Activated CD8-positive, alpha-beta memory T cell treated with anti-CD3 and anti-CD28 coated beads for 1 hour (primary cell): ENCODE measurements at places on chromosomes 6 and 20.

DNA sequence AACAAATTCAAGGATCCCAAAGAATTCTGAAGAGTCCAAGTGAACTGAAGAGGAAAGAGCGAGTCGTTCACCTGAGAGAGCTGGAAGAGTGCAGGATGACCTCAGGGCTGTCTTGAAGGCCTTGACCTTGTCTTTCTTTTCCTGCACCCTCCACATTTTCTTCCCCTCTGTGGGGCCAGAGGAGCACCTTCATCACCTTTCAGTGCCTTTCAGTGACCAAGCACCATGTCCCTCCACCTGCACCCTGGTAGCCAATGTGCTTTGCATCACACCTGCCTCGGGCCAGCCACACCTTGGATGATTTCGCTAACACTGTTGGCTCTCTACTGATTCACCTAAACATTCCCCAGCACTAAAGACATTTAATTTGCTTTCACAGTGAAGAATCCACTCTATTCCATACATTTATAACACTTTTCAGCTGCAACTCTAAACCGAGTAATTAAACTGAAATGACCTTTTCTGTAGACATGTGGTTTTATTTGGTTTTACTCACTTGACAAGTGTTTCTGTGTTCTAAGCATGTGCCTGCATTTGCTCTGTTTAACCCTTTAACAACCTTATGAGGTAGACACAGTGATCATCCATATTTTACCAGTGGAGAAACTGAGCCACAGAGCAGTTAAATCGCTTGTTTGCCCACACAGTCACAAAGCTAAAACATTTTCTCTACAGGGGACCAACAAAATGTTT lies 121.3 kb upstream of the CST7 start:
- DNase-seq: no peak

DNA sequence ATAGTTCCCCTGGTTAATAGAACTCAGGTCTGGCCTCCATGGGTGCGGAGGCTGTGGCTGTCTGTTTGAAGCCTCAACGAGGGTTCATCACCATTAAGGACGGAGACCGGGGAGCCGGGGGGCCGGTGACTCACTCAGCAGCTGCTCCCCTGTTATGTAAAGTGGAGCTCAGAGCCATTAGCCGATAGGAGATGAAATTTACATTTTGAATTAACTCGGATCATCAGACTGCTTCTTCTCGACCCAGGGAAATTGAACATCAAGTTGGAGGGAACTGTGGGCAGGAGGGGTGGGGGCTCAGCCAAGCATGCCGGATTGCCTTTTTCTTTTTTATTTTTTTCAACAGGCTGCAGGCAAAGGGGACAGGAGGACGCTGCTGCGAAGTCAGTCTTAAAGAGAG lies 12.3 kb downstream of the PCK1 start:
- DNase-seq: no peak

DNA sequence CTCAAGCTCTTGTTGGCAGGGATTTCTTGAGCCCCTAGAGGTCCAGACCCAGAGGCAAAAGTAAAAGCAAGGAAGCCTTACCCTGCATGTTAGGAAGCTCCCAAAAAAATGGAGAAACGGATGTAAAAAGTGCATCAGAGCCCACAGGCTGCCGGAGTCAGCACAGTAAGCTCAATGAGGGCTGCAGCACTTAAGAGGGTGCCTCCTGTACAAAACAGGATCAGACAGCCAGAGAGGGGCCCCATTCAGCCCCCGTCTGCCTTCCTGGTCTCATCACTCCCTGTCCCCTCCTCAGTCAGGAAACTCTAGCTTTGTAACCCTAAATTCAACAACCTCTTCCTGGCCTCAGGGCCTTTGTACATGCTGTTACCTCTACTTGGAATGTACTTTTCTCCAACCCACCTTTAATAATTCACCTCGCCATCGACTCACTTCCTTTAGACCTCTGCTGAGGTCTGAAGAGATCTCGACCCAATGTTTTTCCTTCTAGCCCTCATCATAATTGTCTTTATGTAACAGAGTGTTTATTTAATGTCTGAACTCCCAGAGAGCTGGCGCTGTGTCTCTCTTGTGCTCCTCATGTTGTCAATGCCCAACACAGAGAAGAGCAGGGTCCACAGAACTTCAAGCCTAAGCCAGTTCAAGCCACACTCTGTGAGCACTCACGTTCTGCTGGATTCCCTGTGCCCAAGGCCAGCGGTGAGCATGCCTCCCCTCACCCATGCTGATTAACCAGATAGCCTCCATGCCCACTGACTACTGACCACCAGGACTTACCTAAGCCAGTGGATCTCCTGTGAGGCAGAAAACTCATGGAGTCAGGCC lies 2.8 kb upstream of the PLCG1 start:
- DNase-seq: no peak

- DNase-seq: no peak
Measured at GRCh38 chr6:159422041-159422984, 253.1 kb downstream of the FNDC1 start.

GRCh38 chr20:5364997-5365597 lies 48.3 kb upstream of the PROKR2 start:
- no peak for DNase-seq

GRCh38 chr20:63080411-63080810 lies 73.6 kb upstream of the BHLHE23 start:
- DNase-seq: no peak

DNA sequence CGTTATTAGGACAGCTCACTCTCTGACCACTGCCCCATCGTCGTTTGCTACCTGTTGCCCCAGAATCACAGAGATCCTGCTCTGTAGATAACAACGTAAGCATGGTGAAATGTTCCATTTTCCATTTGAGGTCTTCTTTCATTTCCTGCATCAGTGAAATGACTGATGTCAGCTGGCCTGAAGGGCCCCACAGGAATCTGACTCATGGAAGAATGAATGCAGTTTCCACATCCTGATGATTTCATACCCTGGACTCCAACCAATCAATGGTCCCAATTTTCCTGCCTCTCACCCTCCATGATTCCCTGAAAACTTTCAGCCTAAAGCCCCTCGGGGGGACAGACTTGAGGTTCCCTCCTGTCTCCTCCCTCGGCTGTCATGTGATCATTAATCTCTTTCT lies 394.4 kb upstream of the CDH4 start:
- DNase-seq: no peak

- no peak for DNase-seq
Measured at GRCh38 chr20:45361793-45362192, 1.2 kb upstream of the SYS1 start.

GRCh38 chr6:73722318-73723060 lies 26.5 kb downstream of the CD109 start:
- DNase-seq: no peak

GRCh38 chr6:158207422-158207788 lies 39.3 kb downstream of the GTF2H5 start:
- no peak for DNase-seq

DNA sequence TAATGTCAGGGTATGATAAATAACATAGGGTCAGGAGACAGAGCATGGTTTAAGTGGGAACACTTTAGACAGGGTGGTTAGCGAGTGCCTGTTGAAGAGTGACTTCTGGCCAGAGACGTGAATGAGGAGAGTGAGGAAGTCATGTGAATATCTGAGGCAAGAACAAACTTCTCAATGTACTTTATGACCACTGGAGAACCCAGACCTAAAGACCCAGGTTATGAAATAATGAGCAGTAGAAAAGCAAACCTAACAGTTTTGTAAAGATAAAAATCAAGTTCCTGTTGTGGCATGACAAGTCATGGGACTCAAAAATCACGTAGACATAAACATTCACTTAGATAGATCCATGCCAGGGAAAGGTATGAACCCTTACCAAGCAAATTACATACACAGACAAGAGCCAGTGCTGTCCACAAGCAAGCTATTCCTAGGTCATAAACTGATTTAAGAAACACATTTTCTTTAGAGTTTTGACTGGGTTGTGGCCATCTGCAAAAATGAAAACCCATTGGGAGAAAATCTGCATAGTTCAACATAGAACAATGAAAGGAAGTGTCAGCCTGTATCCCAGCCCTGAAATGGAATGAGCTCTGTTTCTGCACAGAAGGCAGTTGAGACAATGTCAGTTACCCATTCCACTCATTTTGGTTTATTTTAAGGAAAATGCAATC lies 2.2 kb upstream of the MYCT1 start:
- DNase-seq: no peak

GRCh38 chr6:147053311-147053921 lies 150.8 kb upstream of the STXBP5 start:
- DNase-seq: no peak

- no peak for DNase-seq
Measured at GRCh38 chr6:81169166-81169565, 583.3 kb downstream of the TENT5A start.

DNA sequence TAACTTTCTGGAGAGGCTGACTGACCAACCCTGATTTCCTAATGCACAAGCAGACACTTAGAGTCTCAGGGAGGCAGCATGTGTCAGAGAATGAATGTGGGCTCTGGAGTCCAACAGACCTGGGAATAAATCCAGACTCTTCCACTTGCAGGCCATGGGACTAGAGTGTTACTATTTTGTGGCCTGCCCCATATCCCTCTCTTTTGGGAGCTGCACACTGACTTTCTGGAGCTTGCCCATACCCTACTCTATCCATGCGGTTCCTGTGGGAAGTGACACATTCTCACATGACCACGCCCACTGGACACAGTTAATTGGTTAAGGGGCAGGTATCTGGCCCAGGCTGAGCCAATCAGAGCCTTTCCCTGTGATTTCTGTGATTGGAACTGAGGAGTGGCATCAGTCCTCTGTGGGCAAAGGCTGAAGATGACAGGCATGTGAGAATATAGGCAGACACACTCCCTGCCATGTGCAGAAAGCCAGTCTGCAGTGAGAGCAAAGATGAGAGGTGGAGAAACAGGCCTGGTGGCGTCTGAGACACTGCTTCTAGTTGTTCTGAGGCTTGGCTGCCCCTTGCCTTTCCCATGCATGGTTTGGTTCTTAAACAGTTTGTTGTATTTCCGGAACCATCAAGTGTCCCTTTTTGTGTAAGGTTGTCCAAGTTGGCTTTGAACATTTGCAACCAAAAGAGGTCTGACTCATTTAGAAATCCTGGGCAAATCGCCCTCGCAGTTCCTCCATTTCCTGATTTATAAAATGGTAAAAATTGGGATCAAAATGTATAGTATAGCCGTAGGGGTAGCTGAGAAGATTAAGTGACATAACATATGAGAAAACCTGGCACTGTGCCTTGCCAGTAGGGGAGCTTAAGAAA lies 125.6 kb downstream of the CDC5L start:
- DNase-seq: no peak

DNA sequence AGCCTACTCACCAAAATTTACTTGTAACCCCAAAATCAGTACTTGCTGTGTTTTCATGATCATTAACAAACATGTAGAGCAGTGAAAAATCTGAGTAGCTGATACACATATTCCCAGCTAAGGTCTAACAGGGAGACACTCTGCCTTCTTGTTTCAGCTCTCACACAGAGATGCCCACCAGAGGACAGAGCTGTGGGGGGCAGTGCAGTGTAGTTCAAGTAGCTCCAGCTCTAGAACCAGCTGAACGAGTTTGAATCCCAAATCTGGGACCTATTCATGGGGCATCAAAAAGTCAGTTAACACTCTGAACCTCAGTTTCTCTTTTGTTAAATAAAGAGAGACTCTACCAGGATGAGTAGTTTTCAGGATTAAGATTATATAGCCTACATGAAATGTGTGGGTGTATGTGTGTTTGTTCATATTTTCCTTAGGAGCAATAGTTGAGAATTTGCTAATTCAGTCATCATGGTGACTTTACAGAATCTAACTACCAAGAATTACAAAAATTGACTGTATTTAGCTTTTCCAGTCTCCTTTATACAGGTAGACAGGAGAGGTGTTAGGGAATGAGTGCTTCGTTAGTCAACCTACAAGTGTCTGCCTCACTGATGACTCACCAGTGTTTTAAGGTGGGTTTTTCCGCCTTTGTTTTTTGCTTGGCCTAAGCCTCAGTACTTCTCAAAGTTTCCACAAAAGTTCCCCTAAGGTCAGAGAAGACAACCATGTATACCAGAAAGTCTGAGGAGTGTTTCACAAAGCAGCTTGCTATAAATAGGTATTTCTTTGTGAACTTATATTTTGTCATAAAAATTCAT lies 164.0 kb upstream of the RUNX2 start:
- DNase-seq: no peak

DNA sequence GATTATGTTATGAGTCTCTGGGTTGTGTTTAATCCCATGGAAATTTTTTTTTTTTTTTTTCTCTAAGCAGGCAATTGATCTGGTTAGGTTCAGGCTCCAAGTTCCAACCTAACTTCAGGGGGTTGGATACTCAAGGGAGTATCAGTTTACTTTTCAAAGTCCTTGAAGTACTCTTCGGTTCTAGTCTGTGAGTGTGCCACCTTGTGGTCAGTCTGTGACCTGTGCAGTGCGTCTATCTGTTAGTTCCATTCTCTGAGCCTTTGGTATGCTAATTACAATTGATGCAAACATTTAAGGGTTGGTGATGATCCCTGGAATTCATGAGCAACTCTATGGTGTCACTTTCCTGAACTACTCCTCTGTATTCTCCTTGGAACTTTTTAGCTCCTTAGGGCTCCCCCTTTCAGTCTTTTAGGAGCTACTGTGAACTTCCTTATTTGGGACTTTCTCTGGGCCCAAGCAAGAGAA lies 342.0 kb downstream of the SOX4 start:
- DNase-seq: no peak

DNA sequence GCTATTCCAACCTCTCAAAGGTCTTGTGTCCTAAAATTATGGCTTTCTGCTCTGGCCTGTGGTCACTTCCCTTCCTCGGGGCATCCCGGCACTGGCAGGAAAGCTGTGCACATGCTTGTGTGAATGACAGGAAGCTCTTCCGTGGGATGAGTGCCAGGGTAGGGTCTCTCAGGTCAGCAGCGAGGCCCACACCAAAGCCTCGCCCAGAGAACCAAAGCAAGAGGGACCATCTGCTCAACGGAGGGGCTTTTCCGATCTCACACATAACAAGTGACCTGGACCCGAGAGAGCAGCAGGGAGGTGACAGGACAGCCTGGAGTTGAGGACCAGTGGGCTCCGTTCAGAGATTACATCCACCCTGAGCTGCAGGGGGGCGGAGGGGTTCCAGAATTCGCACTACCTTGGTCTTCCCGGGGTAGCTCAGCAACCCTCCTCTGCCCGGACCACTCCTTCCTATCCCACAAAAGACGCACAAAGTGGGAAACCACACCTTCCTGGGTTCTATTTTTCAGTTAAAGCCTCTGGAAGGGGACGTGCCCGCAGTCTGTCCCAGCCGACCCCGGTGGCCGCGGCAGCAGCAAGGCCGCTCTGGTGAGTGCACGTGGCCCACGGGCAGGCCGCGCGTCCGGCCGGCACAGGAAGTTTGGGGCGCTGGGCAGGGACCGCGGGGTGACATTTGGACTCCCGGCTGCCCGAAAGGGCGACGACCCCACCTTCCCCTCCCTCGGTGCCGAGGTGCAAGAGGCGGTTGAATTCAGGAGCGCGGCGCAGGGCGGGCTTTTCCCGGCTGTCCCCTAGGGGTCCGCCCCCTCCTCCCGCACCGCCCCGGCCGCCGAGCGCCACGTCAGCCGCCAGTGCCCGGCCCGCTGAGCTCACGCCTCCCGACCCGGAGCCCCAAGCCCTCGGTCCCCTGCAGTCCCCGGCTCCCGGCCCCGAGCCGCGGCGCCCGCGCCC lies 988 bp downstream of the TXNDC5 start:
- no peak for DNase-seq

- no peak for DNase-seq
Measured at GRCh38 chr6:88135578-88136114, 30.5 kb downstream of the CNR1 start.

GRCh38 chr6:63507096-63507495 lies 65.2 kb upstream of the LOC128125822 start:
- no peak for DNase-seq
